ENCODE measurements at places on chromosomes 2 and 18.

- no peak for DNase-seq
Observed at GRCh38 chr18:76446321-76447257, 48.5 kb downstream of the ZNF516 start.

DNA sequence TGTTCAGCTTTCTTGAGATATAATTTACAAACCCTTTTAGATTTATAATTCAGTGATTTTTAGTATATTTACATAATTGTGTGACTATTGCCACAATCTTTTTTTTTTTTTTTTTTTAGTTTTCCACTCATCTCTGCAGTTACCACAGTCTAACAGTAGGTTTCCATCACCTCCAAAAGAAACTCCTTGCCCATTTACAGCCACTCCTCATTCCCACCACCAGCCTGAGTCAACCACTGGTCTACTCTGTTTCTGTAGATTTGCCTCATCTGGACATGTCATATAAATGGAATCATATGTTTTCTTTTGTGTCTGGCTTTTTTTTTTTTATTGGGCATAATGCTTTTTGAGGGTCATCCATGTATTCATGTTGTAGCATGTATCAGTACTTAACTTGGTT is 16.1 kb downstream of the MTX2 start:
- DNase-seq, result no peak

DNA sequence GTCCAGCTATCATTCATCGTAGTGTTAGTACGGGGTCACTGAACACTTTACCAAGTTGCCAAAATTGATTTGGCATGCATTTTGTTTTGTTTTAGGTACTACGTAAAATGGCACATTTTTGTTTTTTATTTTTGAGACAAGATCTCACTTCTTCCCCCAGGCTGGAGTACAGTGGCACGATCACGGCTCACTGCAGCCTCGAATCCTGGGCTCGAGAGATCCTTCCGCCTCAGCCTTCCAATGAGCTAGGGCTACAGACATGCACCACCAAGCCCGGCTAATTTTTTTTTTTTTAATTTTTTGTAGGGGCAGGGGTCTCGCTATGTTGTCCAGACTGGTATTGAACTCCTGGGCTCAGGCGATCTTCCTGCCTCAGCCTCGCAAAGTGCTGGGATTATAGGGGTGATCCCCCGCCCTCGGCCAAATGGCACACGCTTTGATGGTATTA is 786 bp downstream of the TAF1B start:
- no peak for DNase-seq

DNA sequence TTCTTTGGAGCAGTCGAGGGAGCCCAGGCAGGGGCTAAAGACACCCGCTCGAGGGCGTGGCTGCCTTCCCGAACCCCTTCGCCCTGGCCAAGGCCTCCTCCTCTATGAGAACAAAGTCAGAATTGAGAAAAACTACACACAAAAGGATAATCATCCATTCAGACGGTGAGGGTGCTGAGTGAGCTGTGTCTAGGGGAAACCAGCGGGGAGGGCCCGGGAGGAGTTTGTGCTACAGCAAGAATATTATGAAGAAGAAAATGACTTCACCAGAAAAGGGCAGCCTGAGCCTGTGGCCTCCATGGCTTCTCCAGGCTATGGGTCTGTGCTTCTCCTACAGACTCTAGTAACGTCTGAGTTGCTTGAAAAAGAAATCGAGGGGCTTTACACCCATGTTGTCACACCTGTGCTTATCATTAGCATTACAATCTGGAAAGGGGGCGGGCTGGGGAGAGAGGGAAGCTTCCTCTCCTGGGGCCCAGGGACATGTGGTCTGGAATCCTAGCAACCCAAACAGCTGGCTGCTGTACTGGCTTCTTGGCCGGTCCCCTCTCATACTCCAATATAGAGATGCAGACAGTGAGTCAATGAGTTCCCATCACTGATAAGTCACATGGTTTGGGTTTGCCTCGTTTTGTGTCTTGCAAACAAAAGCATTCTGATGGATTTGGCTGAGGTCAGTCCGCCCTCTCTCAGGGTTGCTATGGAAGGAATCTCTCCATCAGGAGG is 52.0 kb upstream of the ARL4C start:
- no peak for DNase-seq

GRCh38 chr2:166637051-166637450 is 143.0 kb upstream of the SCN7A start:
- no peak for DNase-seq

- no peak for DNase-seq
Observed at GRCh38 chr2:125874564-125874963, 781.4 kb upstream of the GYPC start.

DNA sequence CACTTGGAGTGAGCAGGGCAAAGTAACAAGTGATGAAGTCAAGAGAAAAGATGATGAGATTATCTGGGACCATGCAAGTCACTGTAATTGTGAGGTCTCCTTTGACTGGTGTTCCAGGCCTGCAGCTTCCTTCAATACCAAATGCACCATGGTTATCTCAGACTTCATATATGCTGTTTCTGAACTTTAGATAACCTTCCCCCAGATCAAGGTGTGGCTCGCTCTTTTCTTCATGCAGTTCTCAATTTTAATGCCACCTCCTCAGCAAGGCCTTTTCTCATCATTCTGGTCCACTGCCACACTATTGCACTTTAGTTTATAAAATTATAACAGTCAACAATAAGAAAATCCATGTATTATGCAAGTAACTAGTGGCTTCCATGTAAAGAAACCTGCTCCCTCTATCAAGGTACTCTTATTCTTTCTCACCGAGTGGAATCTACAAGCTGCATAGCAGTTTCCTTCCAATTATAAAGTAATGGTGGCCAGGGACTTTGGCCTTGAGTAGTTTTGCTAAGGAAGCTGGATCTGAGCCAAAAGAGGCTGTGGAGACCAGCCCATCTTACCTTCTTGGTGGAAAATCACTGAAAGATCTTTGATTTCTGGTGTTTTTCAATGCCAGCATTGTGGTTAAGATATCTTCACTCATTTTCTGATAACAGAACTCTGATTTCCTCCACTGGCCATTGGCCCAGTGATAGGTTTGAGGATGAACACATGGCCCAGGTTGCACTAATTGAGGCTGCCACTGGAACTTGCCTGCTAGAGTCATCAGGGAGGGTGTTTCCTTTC is 113.6 kb downstream of the KCNE4 start:
- DNase-seq, result no peak

GRCh38 chr18:13216092-13216582 is 2.4 kb upstream of the LDLRAD4 start:
- DNase-seq, result peak; percentile 37

DNA sequence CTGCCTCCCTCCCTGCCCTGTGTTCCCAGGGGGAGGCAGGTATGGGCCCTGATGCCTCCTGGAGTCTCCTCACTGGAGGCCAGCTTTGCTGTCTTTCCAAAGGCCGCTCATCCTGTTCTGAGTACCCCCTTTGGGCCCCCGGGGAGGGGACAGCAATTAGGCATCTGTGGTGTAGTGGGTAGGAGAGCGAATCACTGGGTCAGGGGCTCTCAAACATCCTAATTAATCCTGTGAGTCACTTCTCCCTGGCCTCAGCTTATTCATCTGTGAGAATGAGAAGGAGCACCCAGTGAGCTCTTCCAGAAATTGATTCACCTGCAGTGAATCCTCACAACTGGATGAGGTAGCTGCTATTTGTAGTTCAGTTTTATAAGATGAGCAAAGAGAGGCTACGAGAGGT is 16.4 kb downstream of the TET3 start:
- DNase-seq, result no peak

DNA sequence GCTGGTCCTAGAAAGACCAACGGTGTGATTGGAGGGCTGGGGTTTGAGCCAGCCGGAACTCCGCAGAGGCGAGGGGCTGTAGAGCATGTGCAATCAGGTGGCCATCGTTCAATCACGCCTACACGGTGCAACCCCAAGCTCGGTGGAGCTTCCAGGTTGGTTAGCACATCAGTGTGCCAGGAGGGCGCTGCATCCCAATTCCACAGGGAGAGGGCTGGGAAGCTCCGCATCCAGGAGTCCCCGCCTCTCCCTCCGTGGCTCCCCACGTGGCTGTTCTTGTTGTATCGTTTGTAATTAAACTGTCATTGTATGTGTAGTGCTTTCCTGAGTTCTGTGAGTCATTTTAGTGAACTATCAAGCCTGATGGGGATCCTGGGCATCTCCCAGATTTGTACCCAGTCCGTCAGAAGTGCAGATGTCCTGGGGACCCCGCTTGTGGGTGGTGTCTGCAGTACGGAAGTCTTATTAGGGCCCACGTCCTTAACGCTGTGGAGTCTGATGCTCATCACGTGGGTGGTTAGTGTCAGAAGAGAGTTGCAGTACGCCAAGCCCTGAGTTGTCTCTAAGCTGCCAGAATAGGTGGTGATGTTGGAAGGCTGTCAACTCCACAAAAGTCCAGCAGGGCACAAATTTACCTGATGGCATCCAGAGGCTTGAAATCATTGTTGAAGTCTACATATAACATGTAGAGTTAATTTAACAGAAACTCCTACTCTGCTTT is 20.6 kb upstream of the AMMECR1L start:
- peak; percentile 3 for DNase-seq

- no peak for DNase-seq
Observed at GRCh38 chr2:221999717-222000116, 299.1 kb downstream of the PAX3 start.

- peak; percentile 36 for DNase-seq
Observed at GRCh38 chr18:63366213-63367052, 573 bp downstream of the KDSR start.

- no peak for DNase-seq
Observed at GRCh38 chr2:54208364-54209240, 47.4 kb downstream of the TSPYL6 start.

GRCh38 chr18:74683573-74683972 is 85.9 kb downstream of the ZNF407 start:
- DNase-seq, result no peak

GRCh38 chr2:172103471-172104272 is 972 bp upstream of the DLX2 start:
- DNase-seq, result peak; percentile 64

GRCh38 chr18:24271381-24272228 is 126.0 kb downstream of the OSBPL1A start:
- DNase-seq, result peak; percentile 78

DNA sequence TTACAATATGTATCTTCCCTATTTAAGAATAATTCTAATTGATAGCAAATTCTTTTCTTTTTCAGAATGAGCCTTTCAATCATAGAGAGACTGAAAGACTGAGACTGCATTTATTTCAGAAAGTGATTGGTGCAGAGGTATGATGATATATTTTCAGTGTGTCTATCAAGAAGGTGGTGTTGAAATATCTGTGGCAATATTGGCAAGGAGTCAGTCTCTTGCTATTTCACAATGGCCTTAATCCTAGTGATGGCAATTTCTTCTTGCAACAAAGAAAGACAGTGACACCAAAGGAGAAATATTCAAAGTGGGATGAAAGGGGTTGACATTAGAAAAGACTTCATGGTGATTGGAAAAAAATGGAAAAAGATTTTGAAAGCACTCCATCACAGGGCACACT is 21.7 kb upstream of the ZBTB14 start:
- no peak for DNase-seq

DNA sequence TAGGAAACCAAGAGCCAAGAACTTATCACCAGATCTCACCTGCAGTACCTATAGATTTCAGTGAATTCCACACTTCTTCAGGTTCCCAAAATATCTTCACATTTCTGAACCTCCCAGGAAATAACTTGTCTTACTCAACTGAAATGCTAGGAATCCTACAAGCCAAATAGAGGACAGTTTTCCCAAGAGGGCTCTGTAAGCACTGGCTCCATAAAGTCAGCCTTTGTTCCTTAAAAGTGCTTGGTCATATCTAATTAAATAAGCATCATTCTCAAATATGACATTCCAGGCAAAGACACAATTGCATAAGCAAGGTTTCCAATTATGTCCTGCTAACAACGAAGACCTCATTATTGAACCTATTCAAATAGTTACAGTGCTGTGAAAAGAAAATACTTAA is 154.6 kb upstream of the MGAT5 start:
- no peak for DNase-seq

- no peak for DNase-seq
Observed at GRCh38 chr2:227308784-227309183, 16.3 kb upstream of the MFF start.

GRCh38 chr2:149383340-149383739 is 53.0 kb downstream of the LYPD6 start:
- DNase-seq, result no peak

DNA sequence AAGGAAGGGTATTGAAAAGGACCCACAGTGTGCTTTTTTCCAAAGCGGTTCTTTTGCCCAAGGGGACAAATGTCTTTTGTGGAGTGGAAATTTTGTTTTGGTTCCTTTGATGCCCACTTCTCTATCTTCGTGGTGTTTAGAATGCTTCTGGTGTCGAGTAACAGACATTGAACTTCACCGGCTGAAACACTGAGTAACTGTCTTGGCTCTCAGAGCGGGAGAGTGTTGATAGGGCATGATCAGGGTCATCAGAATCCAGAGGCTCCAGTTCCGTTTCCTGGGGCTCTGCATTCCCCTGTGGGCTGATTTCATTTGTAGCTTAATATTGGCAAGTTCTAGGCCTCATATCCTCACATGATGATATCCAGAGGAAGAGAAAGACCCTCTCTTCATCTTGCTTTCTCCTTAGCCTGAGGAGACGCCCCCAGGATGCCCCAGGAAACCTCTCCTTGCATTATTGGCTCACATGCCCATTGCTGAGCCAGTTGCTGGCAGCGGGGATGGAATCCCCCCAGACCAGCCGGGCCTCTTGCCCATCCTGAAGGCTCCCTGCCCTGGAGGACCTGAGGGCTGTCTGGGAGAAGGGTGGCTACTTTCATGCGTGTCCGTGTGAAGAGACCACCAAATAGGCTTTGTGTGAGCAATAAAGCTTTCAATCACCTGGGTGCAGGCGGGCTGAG is 27.9 kb upstream of the AGFG1 start:
- DNase-seq, result no peak

GRCh38 chr2:113831161-113831560 is 58.7 kb upstream of the ACTR3 start:
- DNase-seq, result no peak

DNA sequence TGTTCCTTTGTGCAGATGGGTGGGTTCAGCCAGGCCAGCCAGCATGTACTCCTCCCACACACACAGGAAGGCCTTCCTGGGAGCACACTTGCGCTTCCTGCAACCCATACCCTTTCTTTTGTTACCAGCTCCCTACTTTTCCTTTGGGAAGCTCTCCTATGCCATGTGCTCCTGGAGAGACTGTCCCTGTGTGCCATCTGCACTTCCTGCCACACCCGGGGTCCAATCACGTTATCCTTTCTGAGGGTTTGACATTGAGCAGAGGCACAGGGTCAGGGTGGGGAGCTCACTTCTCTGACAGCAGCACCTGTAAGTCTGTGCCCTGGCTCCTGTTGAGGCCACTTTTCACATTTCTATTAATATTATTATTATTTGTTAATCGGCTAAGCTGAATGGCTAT is 62.9 kb downstream of the COPS8 start:
- no peak for DNase-seq
